NCI-H1436 (cell line): ENCODE measurements at places on chromosomes 1 and 21.

- no peak for DNase-seq
Measured at GRCh38 chr1:78721136-78721535, 71.5 kb downstream of the IFI44 start.

DNA sequence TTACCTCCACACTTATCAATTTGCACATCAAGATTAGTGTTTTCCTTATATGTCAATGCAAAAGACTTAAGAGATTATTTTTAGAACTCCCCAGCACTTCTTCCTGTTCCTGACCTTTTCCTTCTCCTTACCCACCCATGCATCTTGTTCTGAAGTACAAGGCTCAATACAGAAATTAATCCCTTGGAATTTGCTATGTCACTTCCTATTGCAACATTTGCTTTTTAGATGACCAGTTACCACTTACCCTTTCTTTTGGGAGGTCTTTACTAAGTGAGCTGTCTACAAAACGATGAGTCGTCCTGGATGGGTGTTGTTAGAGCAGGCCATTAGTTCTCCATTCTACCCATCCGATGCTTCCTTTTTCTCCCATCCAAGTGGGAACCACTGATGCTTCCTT lies 221.2 kb downstream of the FMN2 start:
- DNase-seq = no peak

GRCh38 chr1:213119794-213120193 lies 68.8 kb downstream of the RPS6KC1 start:
- DNase-seq = no peak

DNA sequence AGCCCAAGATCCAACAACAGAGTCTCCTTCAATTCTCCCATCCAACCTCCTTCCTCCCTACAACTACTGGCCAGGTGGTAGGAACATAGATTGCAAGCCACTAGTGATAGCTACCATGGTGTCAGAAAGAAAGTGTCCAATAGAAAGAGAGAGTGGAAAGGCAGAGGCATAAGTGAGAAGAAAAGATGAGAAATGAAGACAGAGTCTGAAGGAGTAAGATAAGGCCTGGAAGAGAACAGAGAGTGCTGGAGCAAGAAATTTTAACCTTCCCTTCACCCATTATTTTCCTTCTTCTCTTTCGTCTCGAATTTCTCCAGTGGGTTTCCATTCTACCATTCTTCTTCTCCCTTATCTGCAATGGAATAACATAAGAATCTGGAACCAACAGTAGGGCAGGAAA lies 57.9 kb downstream of the CDC42BPA start:
- DNase-seq = no peak

DNA sequence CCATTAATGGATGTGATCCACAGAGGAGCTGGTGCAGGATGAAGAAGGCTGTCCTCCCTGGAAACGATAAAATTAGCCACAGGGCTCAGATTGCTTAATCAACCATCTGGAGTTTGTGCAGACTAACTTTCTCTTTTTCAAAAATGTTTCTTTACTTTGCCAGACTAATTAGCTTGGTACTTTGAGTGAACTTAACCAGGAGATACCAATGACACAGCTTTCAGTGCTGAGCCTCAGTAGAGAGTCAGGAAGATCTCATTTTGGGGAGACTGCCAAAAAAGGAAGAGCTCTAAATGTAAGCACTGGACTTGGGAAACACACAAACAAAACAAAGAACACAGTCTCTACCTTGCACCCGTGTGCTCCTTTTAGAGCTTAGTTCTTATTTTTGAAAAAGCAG lies 248.1 kb upstream of the DEPDC1 start:
- no peak for DNase-seq

DNA sequence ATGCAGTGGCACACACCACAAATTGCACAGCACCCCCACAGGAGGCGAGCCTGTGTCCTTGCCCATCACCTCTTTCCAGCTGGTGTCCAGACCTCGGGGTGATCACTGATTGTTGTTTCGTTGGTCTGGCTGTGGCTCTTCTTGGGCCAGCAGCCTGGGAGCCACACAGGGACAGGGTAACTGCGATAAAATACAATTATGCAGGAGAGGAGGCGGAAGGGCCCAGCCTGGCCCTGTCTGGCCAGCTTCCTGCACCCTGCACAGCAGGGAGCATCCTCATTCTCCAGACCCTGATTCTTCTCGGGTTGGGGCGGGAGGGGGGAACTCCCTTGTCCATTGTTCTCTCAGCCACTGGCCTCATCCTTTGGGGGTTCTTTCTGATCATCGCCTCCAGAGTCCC lies 83.6 kb downstream of the ADARB1 start:
- DNase-seq = no peak

DNA sequence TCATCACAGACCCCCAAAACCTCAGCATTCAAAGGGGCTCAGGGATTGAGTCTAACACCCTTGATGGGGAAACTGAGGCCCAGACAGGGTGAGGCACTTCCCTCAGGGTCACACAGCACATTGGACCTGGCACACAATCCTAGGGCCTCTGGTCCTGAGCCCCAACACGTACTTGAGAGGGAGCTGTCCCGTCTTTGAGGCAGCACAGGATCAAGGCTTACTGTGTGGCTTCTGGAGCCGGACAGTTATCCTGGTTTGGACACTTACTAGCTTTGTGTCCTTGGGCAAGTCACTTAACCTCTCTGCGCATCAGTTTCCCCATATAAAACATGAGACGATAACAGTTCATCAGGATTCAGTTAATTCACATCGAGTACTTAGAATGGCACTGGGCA lies 26.5 kb downstream of the RUNX3 start:
- no peak for DNase-seq
